ENCODE measurements at places on chromosomes 13 and 19.

DNA sequence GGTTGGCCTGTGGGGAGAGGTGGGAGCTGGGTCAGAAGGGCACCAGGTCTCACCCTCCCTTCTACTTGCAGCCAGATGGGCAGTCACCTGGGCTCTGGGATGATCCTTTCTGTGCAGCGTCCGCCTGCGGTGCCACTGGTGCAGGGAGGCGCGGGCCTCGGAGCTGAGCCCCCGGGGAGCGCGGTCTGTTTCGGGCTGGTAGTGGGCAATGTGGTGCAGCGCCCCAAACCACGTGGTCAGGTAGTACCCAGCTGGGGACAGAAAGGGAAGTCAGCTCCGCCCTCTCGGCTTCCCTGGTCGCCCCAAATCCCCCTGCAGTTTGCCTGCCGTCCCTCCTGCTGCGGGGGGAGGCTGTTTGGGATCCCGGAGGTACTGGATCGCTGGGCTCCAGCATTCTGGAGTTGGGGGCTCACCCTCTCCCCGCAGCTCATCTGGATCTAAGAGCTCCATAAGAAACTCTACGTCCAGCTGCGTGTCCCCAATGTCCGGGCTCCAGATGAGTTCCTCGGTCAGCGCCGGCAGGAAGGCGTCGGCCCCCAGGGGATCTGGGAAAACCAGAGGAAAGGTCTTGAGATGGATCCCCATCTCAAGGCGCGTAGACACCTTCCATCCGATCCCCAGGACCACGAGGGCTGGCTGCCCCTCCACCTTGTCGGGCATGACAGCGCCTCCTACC lies 8.8 kb downstream of the RINL start:
- DNase-seq: peak; percentile 44

DNA sequence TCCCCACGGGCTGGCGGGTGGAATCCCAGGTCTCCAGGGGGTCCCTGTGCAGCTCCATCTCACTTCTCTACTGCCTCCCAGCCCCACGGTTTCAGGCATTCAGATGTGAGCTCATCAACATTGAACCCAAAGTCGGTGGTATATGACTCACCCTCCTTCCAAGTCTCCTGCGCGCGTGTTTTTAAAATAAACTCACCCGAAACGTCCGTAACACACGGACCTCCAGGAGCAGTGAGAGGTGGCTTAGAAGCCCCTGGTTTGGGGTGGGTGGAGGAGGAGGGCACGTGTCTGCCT lies 14.0 kb upstream of the CRTC1 start:
- no peak for DNase-seq

DNA sequence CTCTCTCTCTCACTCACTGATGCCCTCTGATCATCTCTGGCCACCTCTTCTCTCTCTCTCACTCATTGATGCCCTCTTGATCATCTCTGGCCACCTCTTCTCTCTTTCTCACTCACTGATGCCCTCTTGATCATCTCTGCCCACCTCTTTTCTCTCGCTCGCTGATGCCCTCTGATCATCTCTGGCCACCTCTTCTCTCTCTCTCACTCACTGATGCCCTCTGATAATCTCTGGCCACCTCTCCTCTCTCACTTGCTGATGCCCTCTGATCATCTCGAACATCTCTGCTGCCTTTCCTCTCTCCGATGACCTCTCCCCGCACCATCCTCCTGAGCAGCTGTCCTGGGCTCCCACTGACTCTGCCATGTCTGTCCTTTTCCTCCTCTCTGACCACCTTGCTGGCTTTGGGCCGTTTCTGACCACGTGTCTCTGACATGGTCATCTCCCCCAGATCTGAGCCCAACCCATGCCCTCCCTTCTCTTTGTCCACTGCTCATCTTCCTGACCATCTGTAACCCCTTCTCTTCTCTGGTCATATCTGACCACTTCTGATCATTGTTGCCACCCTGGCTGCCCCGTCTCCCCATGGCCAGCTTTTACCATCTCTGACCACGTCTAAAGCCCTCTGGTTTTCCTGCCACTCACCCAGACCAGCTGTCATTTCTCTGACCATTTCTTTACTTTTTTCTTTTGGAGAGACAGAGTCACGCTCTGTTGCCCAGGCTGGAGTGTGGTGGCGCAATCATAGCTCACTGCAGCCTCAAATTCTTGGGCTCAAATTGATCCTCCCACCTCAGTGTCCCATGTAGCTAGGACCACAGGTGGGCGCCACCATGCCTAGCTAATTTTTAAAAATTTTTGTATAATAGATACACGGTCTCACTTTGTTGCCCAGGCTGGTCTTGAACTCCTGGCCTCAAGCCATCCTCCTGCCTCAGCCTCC lies 2.4 kb downstream of the LRFN3 start:
- peak; percentile 35 for DNase-seq

DNA sequence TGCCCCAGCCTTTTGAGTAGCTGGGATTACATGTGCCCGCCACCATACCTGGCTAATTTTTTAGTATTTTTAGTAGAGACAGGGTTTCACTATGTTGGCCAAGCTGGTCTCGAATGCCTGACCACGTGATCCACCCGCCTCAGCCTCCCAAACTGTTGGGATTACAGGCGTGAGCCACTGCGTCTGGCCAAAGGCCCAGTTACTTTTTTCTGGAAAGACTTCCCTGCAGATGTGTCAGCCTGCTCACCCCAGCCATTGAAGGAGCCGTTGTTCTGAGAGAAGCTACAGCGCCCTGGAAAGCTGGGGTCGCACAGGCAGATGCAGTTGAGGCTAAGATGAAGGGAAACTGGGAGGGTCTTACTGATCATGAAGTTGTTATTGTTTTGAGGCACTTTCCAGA lies 7.9 kb upstream of the ZNF626 start:
- no peak for DNase-seq

DNA sequence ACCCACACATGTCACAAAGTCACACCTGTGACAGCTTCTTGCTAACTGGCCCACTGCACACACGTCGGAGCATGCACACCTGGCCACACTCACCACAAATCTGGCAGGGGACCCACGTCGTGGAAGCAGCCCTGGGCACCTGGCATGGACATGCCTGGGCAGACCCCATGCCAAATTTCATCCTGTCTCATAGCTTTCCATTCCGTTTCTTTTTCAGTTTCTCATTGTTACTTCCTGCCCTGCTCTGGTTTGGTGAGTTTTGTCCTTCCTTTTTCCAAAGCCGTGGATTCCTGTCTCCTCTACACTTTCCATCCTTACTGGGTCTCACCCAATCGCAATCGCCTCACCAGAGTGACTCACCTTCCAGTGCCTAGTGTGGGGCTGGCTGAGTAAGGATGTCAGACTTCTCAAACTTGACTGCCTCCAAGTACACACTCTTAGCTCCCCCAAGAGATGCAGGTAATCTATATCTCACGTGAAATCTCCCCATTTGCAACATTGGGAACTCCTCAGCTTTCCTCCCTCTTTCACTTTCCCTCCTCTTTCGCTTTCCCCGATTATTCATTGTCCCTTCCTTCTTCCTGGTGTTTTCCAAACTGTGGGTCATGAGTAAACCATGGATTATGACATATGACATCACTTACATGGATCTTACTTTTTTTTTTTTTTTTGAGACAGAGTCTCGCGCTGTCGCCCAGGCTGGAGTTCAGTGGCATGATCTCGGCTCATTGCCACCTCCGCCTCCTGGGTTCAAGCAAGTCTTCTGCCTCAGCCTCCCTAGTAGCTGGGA lies 1.6 kb upstream of the BBC3 start:
- DNase-seq: no peak

DNA sequence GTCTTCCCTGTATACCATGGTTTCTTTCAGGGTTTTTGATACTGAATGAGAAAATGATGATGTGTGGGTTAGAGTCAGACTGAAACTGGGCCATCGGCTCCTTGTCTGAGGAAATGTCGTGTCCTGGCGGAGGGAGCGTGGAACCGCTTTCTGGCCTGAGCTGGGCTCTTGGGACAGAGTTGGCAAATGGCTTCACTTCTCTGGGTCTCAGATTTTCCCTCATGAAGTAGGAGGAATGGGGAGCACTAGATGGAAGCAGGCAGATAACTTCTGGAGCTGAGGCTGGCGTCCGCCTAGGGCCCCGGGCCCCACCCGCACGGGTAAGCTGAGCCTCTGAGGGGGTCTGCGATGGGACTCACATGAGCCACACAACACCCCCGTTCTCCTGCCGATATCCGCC lies 133.3 kb upstream of the WASF3 start:
- no peak for DNase-seq

- DNase-seq: peak; percentile 21
Measured at GRCh38 chr19:41696402-41697197, 8.5 kb upstream of the CEACAM7 start.

DNA sequence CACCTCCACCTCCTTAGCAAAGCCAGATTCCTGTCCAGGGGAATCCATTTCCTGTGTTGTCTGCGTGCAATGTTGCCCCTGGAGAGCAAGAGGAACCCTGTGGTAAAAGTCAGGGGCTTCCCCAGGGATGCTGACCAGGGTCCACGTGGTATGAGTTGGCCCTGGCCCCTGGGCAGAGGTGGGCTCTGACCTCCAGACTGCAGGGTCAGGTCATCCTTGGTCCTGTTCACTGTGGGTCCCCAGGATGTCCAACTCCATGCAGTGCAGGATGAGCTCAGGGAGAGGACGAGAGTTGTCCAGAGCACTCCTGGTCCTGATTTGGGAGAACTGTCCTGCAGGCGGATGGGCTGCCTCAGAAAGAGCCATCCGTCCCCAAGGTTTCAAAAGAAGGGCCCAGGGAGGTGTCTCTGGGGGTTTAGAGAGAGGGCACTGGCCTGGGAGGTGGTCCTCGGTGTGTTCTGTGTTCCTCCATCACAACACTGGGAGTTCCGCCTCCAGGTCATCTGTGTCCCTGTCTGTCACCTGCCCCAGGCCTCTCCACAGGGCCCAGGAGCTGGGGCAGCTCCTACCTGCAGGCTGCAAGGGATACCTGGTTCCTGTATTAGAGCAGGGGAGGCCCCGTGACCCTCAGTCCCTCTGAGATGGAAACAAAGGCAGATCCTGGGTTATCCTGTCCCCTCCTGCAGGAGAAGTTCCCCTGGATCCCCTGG lies 1.2 kb upstream of the CEACAM4 start:
- DNase-seq: no peak

- no peak for DNase-seq
Measured at GRCh38 chr13:23680845-23681669, 110.8 kb downstream of the TNFRSF19 start.

DNA sequence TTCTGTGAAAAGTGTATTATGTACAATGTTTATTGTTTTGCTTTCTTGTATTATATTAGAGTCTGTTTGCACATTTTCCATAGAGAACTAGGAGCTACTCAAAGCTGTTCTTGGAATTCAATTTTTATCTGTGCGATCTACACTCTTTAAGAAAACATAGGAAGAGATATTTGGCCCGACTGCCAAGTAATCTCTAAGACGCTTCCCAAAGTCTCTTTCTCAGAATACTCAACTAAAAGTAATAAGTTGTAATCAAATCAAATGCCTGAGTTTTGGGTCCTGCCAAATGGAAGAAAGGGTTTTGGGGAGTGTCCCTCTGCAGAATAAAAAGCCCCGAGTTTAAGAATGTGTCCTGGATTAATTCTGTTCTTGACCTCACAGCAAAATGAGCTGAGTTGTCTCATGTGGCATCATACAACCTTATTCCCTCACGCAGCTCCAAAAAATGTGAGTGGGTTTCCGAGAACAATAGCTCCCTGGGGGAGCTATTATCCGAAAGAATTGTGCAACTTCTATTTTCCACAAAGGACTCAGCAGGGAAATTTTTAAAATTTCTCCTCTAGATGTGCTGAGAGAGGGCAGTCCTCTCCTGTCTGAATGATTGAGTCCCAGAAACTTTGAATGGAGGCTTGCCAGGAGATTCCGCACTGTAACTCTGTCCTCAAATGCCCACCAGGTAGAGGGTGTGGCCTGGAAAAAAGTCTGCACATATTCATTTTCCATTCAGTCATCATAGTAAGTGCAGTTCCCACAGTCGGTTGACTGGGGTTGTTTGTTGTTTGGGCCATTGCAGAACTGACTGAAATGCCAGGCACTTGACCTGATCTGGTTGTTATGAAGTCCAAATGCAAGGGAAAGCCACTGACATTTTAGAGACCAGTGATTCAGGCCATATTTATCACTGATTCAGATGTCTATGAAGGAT lies 280.0 kb upstream of the SOX21 start:
- DNase-seq: no peak

DNA sequence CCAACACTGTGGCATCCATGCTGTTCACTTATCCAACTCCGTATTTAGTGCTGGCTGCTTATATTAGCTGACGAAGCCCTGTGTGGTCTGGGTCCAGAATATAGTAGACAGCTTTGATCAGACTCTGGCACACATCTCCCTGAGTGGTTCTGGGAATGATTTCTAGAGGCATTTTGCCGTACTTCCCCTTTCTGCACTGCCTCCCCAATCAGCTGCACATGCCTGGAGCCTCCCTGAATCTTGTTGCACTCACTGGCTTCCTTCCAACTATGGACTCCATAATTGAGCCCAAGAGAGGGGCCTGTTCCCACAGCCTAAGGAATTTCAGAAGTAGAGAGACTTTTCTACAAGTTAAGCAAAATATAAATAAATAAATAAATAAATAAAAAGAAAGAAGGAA lies 30.4 kb upstream of the PCDH8 start:
- DNase-seq: no peak

DNA sequence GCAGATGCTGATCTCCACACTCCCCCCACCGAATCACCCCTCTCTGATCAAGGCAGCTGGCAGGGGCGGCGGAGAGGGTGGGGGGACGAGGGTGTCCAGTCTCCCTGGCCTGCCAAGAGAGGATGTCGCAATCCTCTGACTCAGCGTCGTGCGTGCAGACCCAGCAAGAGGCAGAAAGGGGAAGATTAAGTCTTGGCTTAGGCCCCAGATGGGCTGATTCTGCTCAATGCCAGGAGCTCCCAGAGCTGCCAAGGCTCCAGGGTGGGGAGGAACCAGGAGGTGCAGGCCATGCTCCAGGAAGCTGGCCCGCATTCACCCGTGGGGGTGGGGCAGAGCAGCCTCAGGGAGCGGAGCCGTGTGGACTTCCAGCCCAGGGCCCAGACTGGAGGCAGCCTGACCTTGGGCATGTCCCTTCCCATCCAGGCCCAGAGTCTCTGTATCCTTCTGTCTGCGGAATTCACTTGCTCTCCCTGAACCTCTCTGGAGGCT lies 6.6 kb upstream of the BCL3 start:
- DNase-seq: peak; percentile 99

- DNase-seq: no peak
Measured at GRCh38 chr19:8212212-8212611, 3.0 kb downstream of the CERS4 start.

- no peak for DNase-seq
Measured at GRCh38 chr13:38743466-38743865, 56.6 kb downstream of the FREM2 start.

GRCh38 chr13:56755181-56755935 lies 385.4 kb upstream of the PRR20A start:
- no peak for DNase-seq

DNA sequence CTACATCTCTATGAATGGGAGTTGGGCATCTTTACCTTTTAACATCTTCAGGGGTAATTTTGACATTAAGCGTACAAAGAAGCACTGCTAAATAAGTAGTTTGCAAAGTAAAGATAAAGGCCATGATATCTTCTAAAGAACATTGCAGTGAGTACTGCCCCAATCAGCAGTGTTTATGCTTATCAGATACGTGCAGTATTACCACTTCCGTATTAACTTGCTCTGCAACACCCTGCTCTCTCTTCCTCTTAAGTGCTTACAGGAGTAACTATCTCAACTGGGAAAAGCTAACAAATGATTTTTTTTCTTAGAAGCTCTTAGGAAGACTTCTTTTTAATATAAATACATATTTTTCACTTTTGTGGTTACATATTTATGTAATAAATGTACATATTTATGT lies 793.7 kb upstream of the SLC10A2 start:
- no peak for DNase-seq

GRCh38 chr19:28981518-28981917 lies 231.4 kb downstream of the UQCRFS1 start:
- DNase-seq: no peak

Data from right lobe of liver (tissue), 6 donors.